Smooth muscle cell of the brain vasculature (primary cell): ENCODE measurements at places on chromosomes 5 and 9.

GRCh38 chr5:63953217-63953616 lies 9.0 kb downstream of the HTR1A start:
- no peak for DNase-seq

- no peak for DNase-seq
Observed at GRCh38 chr9:72554221-72554641, 32.8 kb downstream of the TMC1 start.

DNA sequence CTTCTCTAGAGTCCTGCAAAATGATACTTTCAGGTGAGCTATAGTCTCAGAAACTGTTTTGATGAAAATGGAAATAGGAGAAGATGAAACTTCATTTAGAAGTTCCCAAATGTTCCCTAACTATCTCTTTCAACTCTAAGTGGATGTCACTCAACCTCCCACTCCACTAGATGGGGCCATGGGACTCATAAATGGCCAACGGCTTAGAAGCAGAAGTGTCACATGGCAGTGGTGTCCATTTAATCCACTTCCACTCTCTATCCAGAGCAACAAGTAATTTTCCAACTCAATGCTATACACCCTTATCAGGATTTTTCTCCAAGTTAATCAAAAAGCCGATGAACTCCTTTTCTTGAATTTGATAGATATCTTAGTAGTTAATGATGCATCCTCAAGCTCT lies 295.7 kb downstream of the EDIL3 start:
- DNase-seq: no peak

DNA sequence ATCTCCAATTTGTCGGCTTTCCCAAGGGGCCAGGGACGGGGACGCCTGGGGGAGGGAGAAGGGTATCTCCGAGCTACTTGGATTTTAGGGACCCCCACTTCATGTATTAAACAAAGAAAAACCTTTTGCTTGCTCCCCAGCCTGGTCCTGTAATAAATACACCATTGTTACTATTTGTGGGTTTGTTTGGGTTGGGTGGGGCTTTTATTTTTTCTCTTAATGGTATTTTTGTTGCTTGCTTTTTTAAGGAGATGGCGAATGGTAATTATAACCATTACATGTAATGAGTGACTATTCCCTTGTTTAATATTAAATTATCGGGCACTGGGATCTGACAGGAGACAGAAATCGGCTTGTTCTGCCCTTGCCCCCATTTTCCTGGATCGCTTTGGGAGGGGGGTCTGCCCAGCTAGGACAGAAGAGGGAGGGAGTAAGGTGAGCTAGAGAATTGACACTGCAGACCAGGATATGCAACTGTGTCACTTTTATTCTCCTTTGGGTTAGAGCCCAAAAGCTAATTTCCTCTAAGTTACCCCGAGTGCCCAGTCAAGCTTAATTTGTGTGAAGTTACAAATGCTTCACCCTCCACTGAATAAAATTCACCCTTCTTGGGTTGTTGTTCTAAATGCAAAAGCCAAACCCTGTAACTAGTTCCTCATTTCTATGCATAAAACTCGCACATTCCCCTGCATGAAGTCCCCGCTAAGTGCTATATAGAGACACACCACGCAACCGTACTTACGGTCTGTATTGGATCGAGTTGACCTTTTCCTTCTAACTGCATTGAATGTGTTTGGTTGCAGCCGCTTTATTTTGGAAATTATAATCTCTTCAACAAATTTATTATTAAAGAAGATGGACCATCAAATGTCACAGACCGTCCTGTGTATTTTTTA lies 1.6 kb upstream of the ZNF608 start:
- no peak for DNase-seq

GRCh38 chr5:136205941-136206340 lies 13.0 kb upstream of the SMIM32 start:
- DNase-seq: no peak

GRCh38 chr9:130034570-130034969 lies 8.4 kb downstream of the FNBP1 start:
- DNase-seq: no peak

- DNase-seq: no peak
Observed at GRCh38 chr5:173453167-173453566, 125.0 kb upstream of the STC2 start.

GRCh38 chr9:129398101-129398960 lies 220.3 kb upstream of the IER5L start:
- no peak for DNase-seq

- DNase-seq: no peak
Observed at GRCh38 chr9:99873943-99874584, 32.4 kb upstream of the STX17 start.

DNA sequence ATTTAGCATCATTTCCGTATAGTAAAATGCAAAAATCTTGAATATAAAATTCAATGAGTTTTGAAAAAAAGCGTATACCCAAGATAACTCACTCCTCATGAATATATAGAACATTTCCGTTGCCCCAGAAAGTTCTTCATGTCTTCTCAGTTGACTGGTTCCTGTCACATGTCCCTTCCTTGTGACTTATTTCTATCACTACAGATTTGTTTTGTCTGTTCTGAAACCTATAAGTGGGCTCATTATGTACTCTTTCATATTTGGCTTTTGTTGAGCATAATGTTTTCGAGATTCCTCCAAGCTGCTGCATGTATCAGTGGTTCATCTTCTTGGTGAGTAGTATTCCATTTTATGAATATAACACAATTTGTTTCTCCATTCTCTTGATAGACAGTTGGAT lies 11.0 kb upstream of the HACD4 start:
- DNase-seq: no peak

DNA sequence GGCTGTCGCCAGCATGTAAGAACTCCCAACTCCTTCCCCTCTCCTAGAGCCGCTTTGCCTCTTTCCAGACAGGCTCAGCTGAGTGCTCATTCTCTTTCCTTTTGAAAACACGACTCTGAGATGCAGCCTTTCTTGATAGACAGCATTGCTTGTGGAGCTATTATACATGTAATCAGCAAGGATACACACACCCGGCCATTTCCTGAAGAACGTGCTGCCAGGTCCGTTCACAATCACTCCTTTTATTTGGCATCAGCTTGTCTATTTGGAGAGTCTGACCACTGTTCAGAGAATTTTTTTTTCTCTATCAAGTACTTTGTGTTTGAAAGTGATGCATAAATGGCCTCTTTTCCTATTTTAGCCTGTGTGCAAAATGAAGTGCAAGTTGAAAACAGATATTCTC lies 328.7 kb downstream of the MARCHF11 start:
- no peak for DNase-seq

GRCh38 chr5:181044662-181045305 lies 4.7 kb downstream of the BTNL9 start:
- no peak for DNase-seq

DNA sequence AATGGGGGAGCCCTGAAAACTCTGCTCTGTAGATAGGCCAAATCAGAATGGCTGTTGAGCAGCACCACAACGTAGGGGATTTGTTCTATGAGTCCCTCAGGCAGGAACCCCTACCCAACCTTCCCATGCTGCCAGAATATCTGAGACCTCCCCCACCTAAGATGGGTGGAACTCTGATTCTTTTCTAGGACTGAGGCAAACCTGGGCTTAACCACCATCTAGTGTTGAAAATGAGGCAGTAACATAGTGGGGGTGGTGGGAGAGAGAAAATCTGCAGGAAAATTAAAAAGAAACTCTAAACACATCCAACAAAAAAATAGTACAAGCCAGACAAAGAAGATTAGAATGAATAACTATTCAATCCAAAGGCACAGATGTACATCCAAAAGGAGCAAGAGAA lies 228.4 kb downstream of the ATPSCKMT start:
- no peak for DNase-seq

GRCh38 chr5:54484219-54484894 lies 28.9 kb downstream of the HSPB3 start:
- no peak for DNase-seq

- DNase-seq: no peak
Observed at GRCh38 chr9:138051586-138052321, 174.2 kb downstream of the CACNA1B start.

GRCh38 chr5:181198905-181199519 lies 6.0 kb downstream of the TRIM7 start:
- DNase-seq: no peak

- DNase-seq: no peak
Observed at GRCh38 chr5:125476901-125477585, 730.6 kb upstream of the ZNF608 start.

- DNase-seq: no peak
Observed at GRCh38 chr5:75975496-75975895, 107.7 kb upstream of the SV2C start.

GRCh38 chr5:77133061-77133758 lies 46.1 kb upstream of the ZBED3 start:
- peak; percentile 92 for DNase-seq

GRCh38 chr9:14846871-14847311 lies 63.3 kb downstream of the FREM1 start:
- DNase-seq: peak; percentile 10

DNA sequence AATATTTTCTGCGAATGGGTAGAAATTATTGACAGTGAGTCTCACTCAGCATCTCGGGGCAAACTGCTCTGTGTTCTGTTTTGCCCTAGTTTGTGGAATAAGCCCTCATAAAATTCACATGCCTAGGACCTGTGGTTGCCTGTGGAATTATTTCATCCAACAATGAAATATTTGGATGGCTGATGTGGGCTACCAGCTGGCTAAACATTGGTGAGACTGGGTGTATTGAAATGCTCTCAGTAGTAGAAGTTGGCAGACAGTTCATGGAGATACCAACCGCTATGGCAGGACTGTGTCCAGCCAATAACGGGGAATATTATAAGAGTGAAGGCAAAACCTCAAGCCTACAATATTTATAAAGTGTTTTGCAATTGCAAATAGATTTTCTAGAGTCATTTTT lies 344.1 kb upstream of the RPS23 start:
- no peak for DNase-seq

DNA sequence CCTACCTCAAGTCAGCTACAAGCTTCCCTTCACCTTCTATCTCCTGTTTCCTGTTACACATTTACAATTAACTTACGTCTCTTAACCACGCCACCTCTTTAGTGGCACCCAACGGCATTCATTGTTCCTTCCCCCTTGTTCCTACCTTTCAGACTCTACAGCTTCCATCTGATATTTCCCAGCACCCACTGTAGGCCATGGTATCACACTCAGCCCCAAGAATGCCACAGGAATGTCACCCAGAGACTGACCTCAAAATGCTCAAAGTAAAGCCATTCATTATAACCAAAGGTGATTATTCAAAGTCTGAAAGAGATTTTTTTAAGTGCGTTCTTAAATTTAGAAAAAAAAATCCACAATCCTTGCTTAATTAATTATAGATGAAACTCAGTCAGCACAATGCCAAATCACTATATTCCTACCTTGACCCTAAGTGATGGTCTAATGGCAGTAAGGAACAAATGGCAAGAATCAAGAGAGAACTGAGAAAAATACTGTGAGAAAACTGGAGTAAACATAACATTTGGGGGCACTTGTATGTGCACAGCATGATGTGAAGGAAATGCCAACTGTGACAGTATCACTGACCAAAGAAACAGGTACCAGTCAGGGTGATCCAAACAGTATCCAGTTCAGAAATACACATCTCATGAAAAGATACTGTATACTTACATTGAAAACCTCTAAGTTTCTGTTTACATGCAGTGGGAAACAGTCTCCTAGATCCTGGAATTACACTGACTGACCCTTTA lies 52.1 kb downstream of the CTNND2 start:
- no peak for DNase-seq

GRCh38 chr5:107952450-107952849 lies 281.7 kb upstream of the EFNA5 start:
- no peak for DNase-seq

DNA sequence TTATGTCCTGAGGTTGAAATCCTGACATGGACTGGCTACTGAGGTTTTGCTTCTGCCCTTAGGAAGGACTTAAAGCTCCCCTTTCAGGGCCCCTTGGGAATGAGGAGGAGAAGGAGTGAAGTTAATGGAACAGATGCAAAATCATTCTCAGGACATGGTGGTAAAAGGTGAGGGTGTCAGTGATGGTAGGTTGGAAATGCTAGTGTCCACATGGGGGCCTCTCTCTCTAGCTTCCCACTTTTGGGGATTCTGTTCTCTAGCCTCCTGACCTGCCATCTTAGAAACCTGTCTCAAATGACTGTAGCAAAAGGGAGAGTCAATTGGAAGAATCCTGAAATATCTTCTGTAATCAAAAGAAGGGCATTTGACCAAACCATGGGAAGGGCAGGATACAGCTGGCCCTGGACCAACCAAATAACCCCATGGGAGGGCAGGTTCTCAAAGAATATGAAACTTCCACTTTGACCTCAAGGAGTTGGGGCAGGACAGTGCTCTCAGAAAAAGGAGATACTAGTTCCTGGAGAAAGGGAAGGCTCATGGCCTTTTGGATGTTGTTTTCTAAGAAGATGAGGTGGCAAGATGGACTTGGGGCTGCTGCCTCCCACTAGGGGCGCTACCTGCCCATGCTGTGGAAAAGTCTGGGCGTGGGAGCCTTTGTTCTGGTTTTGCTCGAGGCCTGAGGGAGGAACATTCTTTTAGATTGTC lies 21.2 kb upstream of the MLANA start:
- no peak for DNase-seq

GRCh38 chr9:136010615-136011361 lies 49.6 kb upstream of the UBAC1 start:
- DNase-seq: no peak

- DNase-seq: no peak
Observed at GRCh38 chr5:120405286-120405864, 58.7 kb upstream of the PRR16 start.

GRCh38 chr5:37839407-37840052 lies at the start of gene GDNF:
Gene GDNF (minus strand): TSS chr5:37840041. CDS start chr5:37834796, 5,245 bp downstream.
- DNase-seq: no peak

DNA sequence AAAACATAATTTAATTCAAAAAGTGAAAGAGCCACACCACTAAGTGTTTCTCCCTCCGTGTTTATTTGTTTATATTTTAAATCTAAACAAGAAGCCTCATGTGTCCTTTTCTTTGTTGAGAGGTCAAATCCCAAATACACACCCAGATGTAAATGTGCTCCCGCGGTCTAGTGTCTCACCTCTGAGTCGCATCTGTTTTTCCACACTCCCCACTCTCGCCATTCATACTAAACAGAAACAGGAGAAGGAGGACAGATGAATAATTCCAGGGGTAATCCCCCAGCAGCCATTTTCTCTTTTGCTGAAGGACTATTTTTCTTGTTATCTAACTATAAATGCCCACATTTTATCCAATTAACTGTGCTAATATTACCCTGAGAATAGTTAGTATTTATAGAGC lies 361.6 kb upstream of the RIOK2 start:
- DNase-seq: no peak

- DNase-seq: no peak
Observed at GRCh38 chr9:109737295-109737694, 42.7 kb upstream of the PALM2AKAP2 start.
